ENCODE measurements at places on chromosomes 12 and 14.

DNA sequence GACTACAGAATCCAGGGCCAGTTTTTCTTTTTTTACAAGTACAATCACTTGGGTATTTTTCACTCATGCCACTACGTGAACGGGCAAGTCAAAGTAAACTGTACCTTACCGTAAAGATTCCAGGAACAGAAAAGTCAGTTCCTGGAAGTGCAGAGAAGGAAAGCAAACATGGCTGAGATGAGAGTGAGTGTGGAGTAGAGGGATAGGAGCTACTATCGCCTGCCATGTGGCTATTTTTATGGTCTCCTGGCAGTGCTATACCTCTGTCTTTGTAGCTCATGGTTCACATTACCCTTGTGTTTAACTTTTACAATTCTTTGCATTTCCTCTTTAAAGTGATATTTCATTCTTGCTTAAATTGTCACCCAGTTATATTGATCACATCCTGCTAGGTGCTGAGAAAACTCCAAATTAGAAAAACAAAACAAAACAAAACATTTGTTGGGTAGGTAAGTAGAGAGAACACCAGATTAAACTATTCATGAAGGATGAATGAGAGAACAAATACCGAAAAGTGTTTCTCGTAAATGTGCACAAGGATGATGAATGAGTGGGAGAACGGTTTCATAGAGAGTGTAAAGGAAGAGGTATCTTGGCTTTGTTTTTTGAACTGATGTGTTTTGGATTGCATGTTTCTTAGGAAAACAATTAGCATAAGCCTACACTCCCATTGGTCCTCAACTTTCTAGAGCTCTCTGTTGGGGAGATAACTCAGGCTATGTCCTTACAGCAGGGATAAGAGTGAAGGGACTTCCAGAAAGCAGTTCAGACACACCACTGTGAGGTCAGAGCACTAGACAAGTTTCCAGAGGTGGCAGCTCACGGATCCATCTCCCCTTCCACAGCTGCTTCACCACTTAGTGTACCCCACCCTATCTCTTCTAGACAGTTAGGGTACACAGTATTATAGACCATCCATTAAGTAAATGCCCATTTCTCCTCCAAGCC is 163.7 kb downstream of the IPO8 start:
- no peak for DNase-seq

- DNase-seq = no peak
Measured at GRCh38 chr14:100409651-100410050, 86.5 kb downstream of the SLC25A47 start.

DNA sequence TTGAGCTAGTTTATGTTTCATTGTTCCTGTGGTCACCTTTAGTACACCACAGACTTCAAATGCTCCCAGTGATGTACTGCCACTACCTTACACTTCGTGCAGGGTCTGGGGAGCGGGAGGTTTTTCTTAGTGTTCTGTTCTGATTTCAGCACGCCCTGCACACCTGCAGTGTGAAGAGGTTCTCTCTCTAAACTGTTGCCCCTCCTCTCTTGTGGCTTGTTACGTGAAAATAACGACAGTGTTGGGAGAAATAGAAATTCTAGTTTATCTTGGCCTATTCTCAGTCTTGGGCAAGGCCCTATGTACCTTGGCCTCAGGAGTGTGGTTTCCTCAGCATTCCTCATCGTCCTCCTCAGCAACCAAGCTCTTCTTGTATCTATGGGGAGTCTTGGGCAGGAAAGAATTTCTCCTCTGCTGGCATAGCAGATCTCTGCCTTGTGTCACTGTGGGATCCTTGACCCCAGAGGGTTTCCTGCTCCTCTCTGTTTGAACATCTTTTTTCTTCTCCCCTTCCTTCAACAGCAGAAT is 48.6 kb downstream of the EIF2S3B start:
- DNase-seq = no peak

GRCh38 chr12:29132316-29132715 is 16.8 kb upstream of the FAR2 start:
- no peak for DNase-seq

DNA sequence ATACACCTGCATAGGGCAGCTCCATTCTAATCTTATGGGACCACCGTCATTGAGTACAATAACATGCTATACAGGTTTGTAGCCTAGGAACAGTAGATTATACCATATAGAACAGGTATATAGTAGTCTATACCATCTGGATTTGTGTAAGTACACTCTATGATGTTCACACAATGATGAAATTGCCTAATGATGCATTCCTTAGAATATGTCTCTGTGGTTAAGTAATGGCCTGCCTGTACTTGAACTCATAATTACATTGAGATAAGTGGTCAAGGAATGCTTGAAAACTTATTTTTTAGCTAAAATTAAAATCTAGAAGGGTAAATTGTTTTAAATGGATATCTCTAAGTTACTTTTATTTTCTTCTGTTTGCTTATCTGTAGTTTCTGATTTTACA is 152.7 kb downstream of the SRGAP1 start:
- DNase-seq = no peak

DNA sequence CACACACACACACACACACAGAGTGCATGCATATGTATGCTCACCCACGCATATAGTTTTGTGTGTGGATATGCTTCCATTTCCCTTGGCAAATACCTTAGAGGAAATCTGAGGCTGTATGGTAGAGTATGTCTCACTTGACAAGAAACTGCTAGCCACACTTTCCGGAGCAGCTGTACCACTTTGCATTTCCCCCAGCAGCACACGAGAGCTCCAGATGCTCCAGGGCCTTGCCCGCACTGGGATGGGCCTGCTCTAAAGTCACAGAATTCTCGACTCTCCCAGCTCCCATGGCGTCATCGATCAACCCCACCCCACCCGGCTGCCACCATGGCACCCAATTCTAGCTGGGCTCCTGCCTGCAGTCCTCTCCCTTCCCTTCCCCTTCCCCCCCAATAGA is 21.9 kb downstream of the CLMN start:
- DNase-seq = no peak

- DNase-seq = no peak
Measured at GRCh38 chr12:128823216-128823915, 392 bp downstream of the SLC15A4 start.

DNA sequence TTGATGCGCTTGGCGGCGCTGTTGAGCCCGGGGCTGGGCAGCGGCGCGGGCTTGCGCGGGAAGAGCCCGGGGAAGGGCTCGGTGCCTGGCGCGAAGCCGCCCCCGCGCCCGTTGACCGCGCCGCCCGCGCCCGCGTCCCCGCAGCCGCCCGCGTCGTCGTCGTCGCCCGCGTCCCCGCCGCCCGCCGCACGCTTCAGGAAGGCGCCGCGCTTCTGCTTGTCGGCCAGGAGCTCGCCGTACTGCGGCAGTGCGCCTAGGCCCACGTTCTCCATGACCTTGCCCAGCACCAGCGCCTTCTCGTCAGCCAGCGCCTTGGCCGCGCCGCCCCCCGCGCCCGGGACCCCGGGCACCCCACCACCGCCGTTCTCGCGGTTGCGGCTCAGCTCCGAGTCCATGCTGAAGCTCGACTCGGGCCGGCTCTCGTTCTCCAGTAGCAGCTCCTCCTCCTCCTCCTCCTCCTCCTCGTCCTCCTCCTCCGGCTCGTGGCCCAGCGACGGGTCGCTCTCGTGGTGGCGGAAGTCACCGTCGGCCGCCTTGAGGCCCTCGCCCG is 97.2 kb downstream of the BCL11B start:
- DNase-seq = no peak

GRCh38 chr12:57579011-57579410 is 12.0 kb upstream of the PIP4K2C start:
- peak; percentile 31 for DNase-seq

GRCh38 chr12:100927826-100928225 is 133.2 kb downstream of the ANO4 start:
- peak; percentile 91 for DNase-seq

- peak; percentile 50 for DNase-seq
Measured at GRCh38 chr12:75783093-75783877, 248.3 kb downstream of the PHLDA1 start.

GRCh38 chr12:79227646-79228045 is 363.1 kb downstream of the SYT1 start:
- DNase-seq = no peak

DNA sequence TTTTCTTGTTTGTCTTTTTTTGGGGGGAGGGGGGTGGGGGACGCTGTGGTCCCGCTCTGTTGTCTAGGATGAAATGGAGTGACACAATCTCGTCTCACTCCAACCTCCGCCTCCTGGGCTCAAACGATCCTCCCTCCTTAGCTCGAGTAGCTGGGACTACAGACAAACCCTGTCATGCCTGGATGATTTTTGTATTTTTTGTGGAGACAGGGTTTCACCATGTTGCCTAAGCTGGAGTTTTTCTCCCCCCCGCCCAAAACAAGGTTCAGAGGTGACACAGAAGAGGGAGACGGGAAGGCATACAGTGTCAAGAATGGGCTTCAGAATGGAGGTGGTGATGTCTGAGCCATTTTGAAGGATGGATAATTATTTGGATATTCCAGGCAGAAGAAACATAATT is 116.9 kb upstream of the ATF1 start:
- DNase-seq = no peak

DNA sequence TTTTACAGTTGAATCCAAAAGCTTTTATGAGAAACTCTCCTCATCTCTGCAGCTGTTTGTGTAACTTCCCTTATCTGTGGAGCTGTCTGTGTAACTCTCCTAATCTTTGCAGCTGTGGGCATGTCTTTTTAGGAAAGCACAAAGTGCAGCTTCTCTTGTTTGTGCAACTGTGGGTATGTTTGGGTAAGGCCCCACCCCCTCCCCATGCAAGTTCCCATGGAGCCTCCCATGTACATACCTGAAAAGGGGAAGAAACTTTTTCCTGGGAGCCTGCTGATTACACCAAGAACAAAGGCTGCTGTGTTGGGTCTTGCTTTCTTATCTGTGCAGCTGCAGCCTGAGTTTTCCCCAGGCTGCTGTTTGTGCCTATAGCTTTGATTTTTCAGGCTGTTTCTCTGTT is 42.7 kb upstream of the CDKN3 start:
- DNase-seq = no peak

DNA sequence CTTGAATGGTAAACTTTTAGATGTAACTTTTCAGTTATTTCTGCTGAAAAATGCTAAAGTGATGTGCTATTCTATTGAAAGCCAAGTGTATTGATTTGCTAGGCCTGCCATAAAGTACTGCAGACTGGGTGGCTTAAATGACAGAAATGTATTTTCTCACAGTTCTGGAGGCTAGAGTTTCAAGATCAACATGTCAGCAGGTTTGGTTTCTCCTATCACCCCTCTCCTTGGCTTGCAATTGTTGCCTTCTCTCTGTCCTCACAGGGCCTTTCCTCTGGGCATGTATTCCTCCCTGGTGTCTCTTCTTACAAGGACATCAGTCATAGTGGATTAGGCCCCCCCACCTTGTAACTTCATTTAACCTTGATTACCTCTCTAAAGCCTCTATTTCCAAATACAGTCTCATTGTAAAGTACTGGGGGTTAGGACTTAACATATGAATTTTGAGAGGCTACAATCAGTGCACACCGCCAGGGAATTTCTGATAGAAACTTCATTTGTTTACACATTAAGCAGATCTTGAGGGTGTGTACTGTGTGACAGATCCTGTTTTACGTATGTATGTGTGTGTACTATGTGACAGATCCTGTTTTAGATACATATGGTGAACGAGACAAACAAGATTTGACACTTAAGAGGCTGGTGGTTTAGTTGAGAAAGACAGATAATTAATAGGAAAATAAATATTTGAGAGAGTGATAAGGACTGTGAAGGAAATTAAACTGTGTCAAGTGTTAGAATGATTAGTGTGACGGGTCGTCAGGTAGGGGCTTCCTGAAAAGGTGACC is 49.5 kb downstream of the ADIPOR2 start:
- DNase-seq = no peak

DNA sequence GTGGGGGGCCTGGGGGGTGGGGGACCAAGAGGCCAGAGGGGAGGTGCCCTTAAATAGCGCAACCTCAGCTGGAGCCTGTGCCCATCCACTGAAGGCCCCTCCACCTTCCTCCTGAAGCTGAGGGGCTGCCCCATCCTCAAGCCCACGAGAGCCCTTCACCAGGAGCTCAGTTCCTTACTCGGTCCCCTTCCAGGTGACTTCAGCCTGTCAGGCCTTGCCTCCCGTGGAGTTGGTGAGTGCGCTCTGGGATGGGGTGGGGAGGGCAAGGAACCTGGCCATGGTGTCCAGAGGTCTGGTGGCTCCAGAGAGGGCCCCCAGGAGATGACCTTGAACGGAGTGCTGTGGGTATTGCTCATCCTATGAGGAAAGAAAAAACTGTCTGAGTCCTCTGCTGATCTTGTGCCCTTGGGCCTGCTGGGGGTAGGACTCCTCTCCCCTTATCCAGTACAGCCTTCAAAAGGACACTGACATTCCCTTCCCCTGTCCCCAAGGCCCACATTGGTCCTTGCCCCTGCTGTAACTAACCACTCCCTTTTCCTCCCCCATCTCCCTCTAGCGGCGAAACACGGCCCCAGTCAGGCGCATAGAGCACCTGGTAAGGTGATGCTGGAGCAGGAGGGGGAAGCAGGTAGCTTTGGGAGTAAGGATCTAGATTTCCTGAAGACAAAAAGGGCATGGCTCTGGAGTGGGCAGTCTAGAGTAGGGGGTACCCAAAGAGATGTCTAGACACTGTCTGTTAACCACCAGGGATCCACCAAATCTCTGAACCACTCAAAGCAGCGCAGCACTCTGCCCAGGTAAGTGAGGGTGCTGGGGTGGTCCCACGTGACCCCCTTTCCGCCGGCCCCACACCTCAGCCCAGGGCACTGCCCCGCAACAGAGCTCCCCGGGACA is 3.6 kb downstream of the TNS2 start:
- DNase-seq = peak; percentile 63

GRCh38 chr14:38502239-38502638 is 246.3 kb upstream of the CLEC14A start:
- peak; percentile 49 for DNase-seq

All from GM23248 (cell line).